Activated naive CD4-positive, alpha-beta T cell treated with anti-CD3 and anti-CD28 coated beads, Interleukin-2, amount 50 U/mL, for 72 hours (primary cell): ENCODE measurements at places on chromosomes 2 and 18. TPM values are rescaled to one million over a fixed set of nuclear protein-coding genes. Genes with fewer than 3 reads are reported as not detected.

The TEX44 gene
- total RNA-seq = not detected

The KRCC1 gene
- total RNA-seq = 11.7 TPM

The CSRNP3 gene
- not detected for total RNA-seq

The TGIF1 gene
- total RNA-seq = 101 TPM

The ERMN gene
- total RNA-seq = 2.7 TPM

The STPG4 gene
- total RNA-seq = not detected

The CNOT9 gene
- 100 TPM for total RNA-seq

The LYG2 gene
- not detected for total RNA-seq

The NPHP1 gene
- 1.8 TPM for total RNA-seq

The OTX1 gene
- not detected for total RNA-seq

The WDR75 gene
- total RNA-seq = 29.8 TPM

The NFU1 gene
- total RNA-seq = 32.2 TPM

The KIAA1328 gene
- 13.2 TPM for total RNA-seq

The MYCN gene
- total RNA-seq = not detected

The HAAO gene
- 1.4 TPM for total RNA-seq

The TMEFF2 gene
- not detected for total RNA-seq

The SERPINB13 gene
- total RNA-seq = not detected

The SFTPB gene
- not detected for total RNA-seq

The SKOR2 gene
- total RNA-seq = not detected

The FAP gene
- total RNA-seq = 0.29 TPM
